Upper lobe of left lung (tissue), 6 donors: ENCODE measurements at places on chromosomes 6 and 20.
A peak's percentile ranks its signal among the peaks of the same experiment; 100 is the strongest.

GRCh38 chr6:97282238-97282725 lies 734 bp downstream of the MMS22L start:
- DNase-seq = no peak

DNA sequence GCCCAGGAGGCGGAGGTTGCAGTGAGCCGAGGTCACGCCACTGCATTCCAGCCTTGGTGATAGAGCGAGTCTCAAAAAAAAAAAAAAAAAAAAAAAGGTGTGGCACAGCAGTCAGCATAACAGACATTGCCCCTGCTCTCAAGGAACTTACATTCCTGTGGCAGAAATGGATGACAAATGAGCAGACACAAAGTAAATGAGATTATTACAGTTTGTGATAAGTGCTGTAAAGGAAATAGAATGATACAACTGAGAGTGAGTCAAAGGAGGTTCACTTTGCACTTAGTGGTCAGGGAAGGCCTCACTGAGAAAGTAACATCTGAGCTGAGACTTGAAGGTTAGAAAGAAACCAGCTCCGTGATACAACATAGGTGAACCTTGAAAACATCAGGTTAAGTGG lies 36.4 kb downstream of the CEP250 start:
- DNase-seq = no peak

- DNase-seq = no peak
These were observed 30.7 kb upstream of the MAP3K4 start for GRCh38 chr6:160960839-160961238.

- DNase-seq = no peak
These were observed 216.1 kb upstream of the MYLIP start for GRCh38 chr6:15912505-15913400.

DNA sequence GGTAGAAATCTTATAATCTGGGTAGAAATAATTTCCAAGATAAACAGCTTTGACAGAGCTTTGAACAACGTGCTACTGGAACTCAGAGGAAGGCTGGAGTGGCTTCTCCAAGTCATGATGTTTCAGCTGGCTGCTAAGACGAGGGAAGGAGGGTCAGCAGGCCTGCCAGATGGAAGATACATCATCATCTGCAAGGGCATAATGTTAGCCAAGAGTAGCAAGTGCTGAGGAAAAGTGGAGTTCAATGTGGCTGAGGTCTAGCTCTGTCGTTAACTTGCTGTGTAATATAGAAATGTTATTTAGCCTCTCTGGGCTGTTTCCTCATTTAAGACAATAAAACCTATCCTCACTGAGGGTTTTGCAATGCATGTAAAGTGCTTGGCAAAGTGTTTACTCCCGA lies 35.1 kb downstream of the RGS17 start:
- DNase-seq = no peak

DNA sequence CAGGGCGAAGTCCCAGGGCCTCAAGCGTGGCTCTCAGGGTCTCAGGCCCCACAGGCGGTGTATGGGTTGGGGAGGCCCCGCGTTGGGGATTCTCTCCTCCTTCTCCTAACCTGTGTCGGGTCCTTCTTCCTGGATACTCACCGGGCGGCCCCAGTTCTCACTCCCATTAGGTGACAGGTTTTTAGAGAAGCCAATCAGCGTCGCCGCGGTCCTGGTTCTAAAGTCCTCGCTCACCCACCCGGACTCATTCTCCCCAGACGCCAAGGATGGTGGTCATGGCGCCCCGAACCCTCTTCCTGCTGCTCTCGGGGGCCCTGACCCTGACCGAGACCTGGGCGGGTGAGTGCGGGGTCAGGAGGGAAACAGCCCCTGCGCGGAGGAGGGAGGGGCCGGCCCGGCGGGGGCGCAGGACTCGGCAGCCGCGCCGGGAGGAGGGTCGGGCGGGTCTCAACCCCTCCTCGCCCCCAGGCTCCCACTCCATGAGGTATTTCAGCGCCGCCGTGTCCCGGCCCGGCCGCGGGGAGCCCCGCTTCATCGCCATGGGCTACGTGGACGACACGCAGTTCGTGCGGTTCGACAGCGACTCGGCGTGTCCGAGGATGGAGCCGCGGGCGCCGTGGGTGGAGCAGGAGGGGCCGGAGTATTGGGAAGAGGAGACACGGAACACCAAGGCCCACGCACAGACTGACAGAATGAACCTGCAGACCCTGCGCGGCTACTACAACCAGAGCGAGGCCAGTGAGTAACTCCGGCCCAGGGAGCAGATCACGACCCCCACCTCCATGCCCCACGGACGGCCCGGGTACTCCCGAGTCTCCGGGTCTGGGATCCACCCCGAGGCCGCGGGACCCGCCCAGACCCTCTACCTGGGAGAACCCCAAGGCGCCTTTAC lies at the start of gene HLA-G:
TSS of gene HLA-G (plus strand) at position 247 of the 892 bp plus-strand sequence. CDS start at position 267, 20 bp downstream.
- DNase-seq = no peak

DNA sequence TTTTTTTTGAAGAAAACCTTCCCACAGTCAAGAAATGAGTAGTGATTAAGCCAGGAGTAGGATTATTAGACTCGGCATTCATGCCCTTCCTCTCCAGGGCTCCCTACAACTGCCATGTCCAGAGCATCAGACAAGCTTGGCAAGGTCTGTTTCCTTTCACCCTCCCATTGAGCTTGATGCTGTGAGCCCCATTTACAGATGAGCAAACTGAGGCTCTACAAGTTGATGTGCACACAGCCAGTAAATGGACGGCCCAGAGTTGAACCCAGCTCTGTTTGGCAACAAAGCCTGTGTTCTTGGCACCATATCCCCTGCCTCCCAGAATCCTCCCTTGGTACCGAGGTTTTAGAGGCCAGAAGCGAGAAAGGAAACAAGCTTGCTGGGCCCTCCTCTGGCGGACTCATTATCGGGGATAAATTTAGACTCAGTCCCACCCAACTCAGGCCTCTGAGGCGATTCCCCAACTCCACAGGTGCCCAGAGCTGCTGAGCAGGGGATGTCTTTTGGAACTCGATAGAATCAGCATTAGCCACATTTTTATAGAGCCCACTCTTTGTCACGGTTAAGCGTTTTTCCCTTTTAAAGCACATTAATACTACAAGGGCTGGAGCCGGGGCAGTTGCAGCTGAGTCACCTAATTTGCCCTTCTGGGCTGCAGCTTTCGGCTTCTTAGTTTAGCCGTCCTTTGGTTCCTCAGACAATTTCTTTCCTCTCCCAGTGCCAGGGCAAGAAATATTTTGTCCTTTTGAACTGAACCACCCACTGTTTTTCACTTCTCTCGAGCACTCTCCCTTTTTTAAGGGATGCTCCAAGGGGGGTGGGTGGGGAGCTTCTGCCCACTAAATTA lies 23.0 kb upstream of the NFATC2 start:
- no peak for DNase-seq

DNA sequence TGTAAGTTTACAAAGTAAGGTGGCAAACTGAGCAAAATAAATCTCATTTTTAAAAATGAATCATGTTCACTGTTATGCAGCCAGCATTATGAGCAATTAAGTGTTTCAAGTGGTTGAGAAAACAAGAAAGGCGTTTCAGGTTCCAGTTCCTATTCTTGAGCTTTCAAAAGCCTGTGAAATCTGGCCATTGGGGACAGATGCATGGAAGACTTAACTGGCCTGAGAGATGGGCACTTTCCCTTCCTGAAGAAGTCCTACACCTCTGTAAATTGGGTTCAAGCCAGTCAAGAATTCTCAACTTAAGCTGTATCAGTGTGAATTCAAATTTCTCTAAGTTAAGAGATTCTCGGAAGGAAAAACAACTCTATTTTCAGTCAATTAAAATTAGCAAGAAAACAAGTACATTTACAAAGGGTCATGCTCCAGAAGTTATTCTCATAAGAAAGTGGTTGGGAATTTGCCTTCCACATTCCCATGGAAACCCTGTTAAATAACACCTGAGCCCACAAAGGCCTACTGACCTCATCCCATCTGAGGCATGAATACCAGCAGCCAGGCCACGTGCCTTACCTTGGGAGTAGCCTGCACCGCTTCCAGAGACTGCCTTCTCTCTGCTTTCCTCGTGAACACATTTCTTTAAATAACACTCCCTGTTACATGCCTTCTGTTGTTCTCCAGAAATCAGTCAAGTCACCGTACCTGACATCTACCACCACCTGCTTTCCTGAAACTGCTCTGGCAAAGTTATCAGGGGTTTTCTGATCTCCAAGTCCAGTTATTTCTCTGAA lies 19.4 kb downstream of the MAP3K5 start:
- DNase-seq = no peak

GRCh38 chr6:4413073-4413472 lies 277.7 kb upstream of the ECI2 start:
- no peak for DNase-seq

- no peak for DNase-seq
These were observed 614.5 kb downstream of the PKHD1 start for GRCh38 chr6:51472745-51473487.

- DNase-seq = no peak
These were observed 19.4 kb upstream of the HEY2 start for GRCh38 chr6:125729983-125730382.

DNA sequence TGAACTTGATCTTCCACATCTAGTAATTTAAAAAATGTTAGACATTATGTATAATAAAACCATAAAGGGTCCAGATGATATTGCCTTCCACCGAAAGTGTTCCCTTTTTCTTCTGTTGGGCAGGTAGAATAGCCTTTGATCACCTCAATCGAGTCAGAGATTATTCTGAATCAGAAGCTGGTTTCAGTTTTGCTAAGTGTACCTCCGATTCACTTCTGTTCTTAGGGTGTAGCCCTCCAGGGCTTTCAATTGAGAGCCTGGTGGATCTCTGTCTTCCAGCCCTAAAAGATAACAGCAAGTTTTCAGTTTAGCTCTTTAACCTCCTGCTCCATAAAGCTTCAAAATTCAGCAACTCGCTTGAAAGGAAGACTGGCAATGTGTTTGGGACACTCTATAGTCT lies 21.1 kb upstream of the AIG1 start:
- DNase-seq = no peak

- DNase-seq = peak; percentile 87
These were observed 144.6 kb downstream of the SOBP start for GRCh38 chr6:107634324-107635056.

GRCh38 chr6:149405823-149406765 lies 6.0 kb downstream of the SUMO4 start:
- DNase-seq = no peak

DNA sequence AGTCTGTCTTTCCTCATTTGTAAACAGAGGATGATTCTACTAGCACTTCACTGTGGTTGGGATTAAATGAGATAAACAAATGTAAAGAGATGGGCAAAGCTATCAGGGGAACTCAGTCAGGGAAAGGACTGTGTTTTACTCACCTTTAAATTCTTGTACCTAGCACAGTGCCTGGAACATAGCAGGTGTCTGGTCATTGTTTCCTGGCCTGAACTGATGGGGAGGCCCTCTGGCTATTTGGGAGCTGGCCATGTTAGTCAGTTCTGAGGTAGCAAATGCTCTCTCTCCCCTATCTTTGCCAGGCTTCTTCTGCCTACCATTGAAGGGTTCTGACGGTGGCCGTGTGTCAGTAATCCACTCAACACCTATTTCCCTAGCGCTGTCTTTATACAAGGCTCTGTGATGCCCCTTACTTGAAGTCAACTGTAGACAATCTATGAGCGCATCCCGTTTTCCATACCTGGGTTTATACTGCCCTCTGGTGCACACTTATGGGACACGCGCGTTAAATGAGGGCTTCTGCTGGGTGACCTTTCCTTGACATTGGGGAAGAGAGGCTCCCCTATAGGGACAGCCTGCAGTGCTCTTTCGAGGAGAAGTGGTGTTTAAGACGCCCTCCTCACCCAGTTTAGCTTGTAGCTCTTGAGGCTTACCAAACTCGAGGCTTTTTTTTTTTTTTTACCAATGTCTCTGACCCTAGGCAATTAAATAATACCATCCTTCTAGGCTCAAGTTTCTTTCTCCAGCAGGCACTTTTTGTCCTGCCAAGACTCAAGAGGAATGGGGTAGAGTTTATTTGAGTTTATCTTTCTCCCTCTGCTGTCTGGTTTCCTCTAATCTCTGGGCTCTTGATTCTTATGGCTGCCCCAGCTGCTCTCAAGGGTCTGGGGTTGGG lies 4.0 kb upstream of the SPATS1 start:
- peak; percentile 58 for DNase-seq

GRCh38 chr6:138422861-138423260 lies 18.8 kb downstream of the HEBP2 start:
- DNase-seq = no peak

DNA sequence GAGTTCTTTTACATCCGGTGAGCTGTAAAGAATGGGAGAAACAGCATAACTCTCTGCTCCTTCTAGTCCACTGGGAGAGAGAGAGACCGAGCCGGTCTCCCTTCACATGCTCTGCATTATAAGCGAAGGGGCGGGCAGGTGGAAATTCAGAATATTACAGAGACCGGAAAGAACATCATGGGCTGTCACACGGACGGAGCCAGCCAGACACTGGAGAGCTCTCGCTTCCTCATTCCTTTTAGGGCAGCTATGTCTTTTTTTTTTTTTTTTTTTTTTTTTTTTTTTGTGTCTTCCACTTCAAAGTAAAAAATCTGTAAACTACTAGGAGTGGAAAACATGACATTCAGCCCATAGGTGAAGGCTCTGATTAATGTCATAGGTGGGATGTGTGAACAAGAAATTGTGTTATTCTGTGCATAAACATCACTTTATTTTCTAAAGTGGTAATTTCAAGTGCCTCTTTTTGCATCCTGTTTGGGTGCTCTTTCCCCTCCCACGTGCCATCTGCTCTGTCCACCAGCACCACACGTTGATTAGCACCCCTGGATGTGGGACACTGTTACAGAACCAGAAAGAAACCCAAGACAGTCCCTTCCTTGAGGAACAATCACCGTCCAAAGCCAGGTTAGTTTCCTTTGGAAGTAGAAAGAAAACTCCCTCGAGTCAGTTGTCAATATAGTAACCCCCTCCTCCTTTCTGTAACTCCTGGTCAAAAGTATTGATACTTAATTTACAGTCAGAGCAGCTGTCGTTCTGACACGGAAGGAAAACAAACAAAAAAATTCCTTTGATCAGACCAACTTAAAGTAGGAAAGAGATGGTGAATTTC lies at the start of gene TAGAP:
TSS of gene TAGAP (minus strand) at position 93 of the 829 bp plus-strand sequence. CDS start 845 bp downstream, outside the sequence.
- peak; percentile 88 for DNase-seq

GRCh38 chr6:160041608-160042007 lies 72.7 kb downstream of the IGF2R start:
- peak; percentile 88 for DNase-seq

- no peak for DNase-seq
These were observed 158.0 kb upstream of the BMP5 start for GRCh38 chr6:56033401-56033800.

DNA sequence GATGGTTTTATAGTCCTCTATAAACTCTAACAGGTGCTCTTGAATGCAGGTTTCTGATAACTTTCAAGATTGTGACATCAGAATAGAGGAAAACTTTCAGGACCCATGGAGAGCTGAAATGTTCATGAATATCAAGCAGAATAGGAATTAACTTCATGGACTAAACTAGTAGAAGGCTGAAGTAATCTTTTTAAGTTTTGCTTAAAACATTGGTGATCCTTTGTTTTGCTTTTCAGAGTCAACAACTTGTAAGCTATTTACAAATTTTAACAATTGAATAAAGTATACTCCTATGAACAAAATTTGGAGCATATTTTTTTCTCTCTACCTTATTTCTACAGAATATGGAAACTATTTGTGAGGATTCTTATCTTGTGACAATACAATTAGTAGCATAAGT lies 25.2 kb upstream of the GOPC start:
- no peak for DNase-seq

GRCh38 chr6:63549076-63549475 lies 23.2 kb upstream of the LOC128125822 start:
- no peak for DNase-seq
